OCI-M1 (cell line): ENCODE measurements at places on chromosomes 12 and 14.

DNA sequence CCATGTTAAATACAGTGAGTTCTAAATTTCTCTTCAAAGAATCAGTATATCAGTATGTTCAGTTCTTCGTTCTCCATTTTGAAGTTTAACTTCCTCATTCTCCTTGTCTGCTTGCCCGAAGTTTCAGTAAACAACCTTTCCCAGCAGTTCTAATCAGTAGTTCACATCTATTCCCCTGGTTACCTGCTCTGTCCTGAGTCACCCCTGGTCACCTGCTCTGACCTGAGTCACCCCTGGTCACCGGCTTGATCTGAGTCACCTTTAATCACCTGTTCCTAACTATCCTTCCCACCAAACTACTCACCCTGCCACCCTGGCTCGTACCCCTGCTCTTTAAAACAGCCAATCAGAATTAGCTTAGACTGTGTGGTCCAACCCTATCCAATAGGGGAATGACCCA, 9.4 kb upstream of the OR10G3 start:
- DNase-seq = peak; percentile 31

- DNase-seq = no peak
These were observed 177.7 kb upstream of the RGS6 start for GRCh38 chr14:71754422-71755095.

GRCh38 chr14:93629643-93630042, 158.6 kb downstream of the PRIMA1 start:
- DNase-seq = no peak

GRCh38 chr14:90627478-90627877, 188.8 kb downstream of the TTC7B start:
- peak; percentile 86 for DNase-seq

DNA sequence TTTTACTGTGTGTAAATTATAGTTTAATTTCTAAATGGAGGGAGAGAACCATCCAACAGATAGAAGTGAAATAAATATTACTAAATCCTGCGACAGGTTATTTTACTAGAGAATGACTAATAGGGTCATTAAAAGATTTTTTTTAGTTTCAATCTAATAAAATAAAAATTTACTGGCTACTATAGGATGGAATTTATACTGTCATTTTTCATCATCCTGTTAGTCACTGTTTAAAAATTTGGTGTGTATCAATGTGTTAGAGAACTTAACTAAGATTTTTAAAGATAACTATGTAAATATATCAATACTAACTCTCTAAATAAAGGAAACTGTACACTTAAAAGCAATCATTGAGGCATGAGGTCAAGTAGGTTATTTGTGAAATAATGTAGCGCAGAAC, 41.1 kb upstream of the CDKN3 start:
- DNase-seq = no peak

GRCh38 chr12:27274706-27275105, 30.6 kb downstream of the STK38L start:
- no peak for DNase-seq

DNA sequence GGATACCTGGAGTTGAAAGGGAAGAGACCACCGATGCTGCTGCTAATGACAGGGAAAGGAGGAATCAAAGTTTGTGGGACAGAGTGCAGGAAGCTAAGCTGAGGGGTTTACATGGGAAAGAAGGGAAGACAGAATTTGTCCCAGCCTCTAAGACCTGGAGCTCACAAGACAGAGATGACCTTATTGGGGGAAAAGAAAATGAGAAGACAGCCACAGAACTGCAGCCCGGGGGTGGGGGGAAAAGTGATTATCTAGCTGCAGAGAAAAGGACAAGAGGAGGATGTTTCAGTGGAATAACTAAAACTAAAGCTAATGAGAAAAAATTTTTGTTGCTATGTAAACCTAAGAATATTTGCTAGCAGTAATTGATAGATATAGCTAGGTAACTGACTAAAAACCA, 30.7 kb downstream of the NDUFA12 start:
- DNase-seq = no peak

- no peak for DNase-seq
These were observed 9.3 kb downstream of the STAC3 start for GRCh38 chr12:57241402-57242310.

DNA sequence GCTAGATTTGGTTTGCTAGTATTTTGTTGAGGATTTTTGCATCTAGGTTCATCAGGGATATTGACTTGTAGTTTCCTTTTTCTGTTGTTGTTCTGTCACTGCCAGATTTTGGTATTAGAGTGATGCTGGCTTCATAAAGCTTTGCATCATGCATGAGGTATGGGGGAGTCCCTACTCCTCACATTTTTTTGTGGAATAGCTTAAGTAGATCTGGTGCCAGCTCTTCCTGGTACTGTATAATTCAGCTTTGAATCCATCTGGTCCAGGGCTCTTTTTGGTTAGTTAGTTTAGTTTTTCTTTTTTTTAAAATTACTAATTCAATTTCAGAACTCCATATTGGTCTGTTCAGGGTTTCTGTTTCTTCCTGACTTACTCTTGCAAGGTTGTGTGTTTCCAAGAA, 59.4 kb downstream of the LRRIQ1 start:
- DNase-seq = no peak

- no peak for DNase-seq
These were observed 47.4 kb downstream of the SUSD6 start for GRCh38 chr14:69658664-69659261.

DNA sequence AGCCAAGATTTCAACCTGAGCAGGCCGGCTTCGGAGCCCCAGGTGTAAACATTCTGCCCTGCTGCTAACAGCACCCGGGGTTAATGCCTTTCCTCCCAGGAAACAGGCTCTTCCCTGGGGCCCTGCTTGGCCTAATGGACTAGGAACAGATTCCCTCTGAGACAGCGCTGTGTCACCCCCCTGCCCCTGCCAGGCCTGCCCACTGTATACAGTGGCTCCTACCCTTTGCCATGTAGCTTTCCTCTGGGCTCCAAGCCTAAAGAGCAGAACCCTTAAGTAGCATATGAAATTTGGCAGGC, 28.3 kb upstream of the BCDIN3D start:
- no peak for DNase-seq

DNA sequence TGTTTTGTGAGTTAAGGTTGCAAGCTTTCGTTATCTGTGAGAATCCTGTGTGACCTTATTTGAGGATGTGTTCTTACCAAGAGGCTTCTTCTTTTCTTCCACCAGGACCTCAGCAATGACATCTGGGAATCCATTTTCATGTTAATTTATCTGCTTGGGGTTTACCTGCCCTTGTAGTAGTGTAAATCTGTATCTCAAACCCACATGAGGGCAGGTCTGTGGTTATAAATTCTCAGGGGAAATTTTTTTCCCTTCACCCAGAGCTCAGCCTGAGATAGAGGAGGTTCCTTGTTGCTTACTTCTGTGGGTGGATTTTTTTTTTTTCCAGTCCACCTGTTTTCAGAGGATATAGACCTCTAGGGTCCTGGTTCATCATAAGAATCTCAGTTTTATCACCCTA, 70.8 kb downstream of the AKAP6 start:
- DNase-seq = no peak

- no peak for DNase-seq
These were observed 61.7 kb downstream of the PPM1H start for GRCh38 chr12:62873116-62873825.

- DNase-seq = no peak
These were observed 836.1 kb downstream of the VRK1 start for GRCh38 chr14:97633131-97633738.

GRCh38 chr12:90216815-90217214, 508.2 kb upstream of the ATP2B1 start:
- peak; percentile 60 for DNase-seq

DNA sequence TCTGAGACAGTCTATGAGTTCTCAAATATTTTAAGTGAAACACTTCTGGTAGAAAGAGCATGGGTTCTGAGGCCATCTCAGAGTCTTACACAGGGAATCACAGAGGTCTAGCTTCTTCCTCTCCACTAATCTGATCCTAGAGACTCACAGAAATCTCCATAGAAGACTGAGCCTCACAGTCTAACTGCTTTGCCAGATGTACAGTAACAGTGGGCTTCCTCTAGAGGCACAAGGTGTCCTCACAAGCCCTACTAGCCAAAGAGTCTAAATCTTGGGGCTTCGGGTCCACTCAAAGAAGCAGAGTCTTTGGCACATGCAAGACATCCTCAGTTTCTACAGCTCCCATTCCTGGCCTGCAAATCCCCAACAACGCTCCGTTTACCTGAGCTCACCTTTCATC, 14.1 kb downstream of the OR6J1 start:
- no peak for DNase-seq

DNA sequence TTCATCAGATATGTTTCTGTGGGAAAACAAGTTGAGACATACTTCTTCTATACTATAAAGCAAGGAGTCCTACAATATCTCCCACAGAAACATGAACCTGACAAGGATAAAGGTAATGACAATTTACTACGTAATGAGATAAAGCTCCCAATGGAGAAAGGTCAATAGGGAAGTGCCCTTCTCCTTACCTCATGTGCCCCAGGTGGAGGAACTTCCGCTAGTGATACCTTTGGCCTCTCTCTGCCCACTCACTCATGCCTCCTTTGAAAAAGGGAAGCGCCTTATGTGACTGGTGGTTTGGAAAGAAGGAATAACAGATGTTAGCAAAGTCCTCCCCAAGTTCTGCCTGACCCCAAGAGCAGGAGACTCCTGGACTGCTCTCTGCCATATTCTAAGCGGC, 305.3 kb downstream of the ITPR2 start:
- DNase-seq = no peak

DNA sequence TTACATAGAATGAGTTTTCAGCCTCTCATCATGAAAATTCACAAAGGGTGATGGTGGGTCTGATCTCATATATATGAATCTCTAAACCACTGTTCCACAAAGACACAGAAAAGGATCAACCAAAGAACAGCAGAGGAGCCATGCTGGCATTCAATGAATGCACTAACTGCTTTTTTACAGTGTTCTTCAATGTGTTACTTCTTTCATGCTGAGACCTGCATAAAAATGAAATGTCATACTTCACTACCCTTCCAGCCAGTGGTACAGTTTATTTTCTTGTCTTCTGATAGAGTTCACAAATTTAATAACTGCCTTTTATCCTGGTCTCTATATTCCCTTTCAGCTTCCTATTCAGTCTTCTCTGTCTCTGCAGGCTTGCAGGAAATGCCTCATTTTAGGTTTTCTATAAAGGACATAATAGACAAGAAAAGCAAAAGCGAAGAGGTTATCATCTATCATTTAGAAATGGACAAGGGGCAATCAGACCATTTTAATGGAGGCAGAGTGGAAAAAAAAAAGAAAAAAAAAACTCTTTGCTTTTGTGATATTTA, 836.7 kb upstream of the FOXG1 start:
- DNase-seq = no peak

DNA sequence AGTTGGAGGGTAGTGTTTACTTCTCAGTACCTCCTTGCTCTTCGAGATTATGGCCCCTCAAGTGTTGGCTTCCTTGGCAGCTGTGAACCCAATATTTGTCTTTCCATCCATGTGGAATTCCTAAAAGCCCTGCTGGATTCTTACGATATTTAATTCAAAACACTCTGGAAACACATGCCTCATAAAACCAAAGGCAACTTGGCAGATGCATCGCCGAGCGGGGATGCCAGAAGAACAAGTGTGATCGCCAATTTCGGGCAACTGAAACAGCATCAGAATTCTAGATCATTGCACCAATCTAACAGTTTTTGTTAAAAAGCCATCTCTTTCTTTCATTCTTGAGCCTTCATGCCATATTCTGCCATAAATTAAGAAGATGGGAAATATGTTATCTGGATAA, 934.4 kb downstream of the AACS start:
- no peak for DNase-seq

GRCh38 chr14:58826845-58827686, 189.3 kb downstream of the DACT1 start:
- no peak for DNase-seq

DNA sequence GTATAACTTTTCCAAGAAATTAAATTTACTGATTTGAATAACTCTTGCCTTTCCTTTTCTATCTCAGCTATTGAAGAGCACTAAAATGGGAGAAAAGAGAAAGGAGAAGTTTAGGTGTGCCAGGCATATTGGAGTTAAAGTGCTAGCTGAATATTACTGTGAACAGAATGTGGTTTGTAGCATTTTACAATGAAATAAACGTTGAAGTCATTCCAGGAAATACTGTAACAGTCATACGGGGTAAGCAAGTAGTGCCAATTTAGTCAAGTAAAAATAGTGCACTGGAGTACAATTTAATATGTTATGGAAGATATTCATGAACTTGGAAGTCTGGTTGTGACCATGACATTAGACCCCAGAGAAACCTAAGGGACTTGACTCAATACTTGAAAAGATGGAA, 62.1 kb downstream of the E2F7 start:
- peak; percentile 16 for DNase-seq

- DNase-seq = peak; percentile 43
These were observed 2.6 kb downstream of the CCDC85C start for GRCh38 chr14:99601361-99601831.

- DNase-seq = no peak
These were observed 274.5 kb downstream of the DACT1 start for GRCh38 chr14:58912287-58912686.

GRCh38 chr12:115916910-115917668, 360.4 kb downstream of the MED13L start:
- DNase-seq = peak; percentile 39

DNA sequence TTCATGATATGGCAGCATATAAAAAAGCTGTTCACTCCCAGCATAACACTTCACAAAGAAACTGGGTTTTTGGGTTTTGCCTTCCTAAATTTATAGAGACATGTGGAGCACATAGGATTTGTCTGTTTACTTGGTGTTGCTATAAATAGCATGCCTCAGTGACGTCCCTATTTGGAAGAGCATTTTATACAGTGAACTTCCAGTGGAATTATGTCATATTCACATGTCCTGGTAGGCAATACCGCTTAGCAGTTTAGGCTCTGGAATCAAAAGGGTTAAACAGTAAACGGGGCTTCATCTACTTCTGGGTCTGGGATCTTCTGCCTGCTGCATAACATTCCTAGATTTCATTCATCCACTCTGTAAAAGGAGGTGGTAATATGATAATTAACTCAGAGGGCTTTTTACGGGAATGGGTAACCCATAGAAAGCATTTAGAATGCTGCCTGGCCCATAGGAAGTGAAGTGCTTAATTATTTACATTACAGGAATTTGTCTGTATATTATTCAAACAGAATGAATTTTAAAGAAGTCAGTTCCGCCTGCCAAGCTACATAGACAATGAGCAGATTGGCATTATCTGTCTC, 396.1 kb downstream of the TMTC2 start:
- no peak for DNase-seq

GRCh38 chr14:52318826-52319645, 4.9 kb downstream of the PTGER2 start:
- peak; percentile 35 for DNase-seq

GRCh38 chr12:78115889-78116288, 285.2 kb downstream of the NAV3 start:
- no peak for DNase-seq
